Muscle of arm (tissue), 14 donors: ENCODE measurements at places on chromosomes 7 and 10. TPM values are rescaled to one million over a fixed set of nuclear protein-coding genes. Genes with fewer than 3 reads are reported as not detected.

GRCh38 chr7:108419961-108420908, 36.0 kb downstream of the NRCAM start:
- no peak for DNase-seq

- no peak for DNase-seq
Observed at GRCh38 chr10:11605807-11606408, 5.5 kb downstream of the USP6NL start.

The HYAL4 gene
- polyA plus RNA-seq: not detected

GRCh38 chr10:84084342-84084741, 55.0 kb upstream of the GHITM start:
- no peak for DNase-seq

DNA sequence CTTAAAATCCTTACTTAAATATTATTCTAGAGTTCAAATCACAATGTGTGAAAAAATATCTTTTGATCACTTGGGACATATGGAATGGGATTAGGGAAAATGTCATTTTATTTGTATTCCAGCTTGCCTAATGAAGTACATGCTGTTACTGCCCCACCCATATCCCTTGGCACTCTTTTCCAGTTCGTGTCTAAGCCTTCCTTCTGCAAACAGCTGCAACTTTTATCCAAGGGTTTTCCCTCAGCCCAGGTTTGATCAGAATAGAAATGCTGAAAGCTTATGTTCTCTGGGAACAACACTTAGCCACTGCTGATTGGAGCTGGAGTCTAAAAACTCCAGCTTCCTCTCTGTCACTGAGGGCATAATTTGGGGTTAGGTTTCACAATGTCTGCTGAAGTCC, 214.1 kb upstream of the FAM3C start:
- peak; percentile 32 for DNase-seq

GRCh38 chr10:12606461-12606860, 257.1 kb downstream of the CAMK1D start:
- no peak for DNase-seq

The INHBA gene
- 4.7 TPM for polyA plus RNA-seq

The DNAJC12 gene
- polyA plus RNA-seq: not detected
